ENCODE measurements at places on chromosomes 7 and 10. TPM values are rescaled to one million over a fixed set of nuclear protein-coding genes. Genes with fewer than 3 reads are reported as not detected.

DNA sequence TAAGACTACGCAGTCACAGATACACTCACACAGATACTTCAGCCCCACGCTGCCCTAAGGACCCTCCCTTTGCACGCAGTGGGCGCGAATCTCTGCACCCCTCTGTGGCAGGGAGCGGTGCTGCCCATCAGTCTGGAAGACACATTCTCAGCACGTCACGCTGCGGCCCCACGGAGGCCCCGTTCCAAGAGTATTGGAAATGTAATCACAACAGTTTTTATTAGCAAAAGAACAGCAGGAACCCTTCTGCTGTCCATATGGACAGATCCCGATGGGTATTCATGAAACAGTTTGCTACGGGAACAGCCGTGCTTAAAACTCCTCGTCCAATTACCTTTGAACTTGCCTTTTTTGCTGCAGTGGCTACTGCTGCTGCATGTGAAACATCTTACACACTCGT is 131.0 kb downstream of the RPS24 start:
- no peak for DNase-seq

- DNase-seq = no peak
Observed at GRCh38 chr7:17545348-17545747, 246.9 kb downstream of the AHR start.

DNA sequence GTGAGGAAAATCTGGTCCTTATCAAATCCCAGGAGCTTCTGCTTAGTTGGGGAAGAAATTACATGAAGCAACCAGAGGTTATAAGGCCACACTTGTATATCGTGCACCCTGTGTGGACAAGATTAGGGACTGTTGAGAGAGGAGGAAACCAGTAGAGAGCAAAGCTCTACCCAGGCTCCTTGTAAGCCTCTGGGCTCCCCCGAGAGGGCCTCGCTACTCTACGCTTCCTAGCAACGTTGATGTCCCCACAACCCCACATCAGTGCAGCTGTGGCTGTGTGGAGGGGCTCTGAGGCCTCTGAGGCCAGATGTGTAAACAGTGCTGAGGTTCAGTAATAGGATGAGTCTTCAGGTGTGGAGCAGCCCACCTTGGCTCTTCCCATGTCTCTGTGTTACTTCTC is 16.0 kb downstream of the HIF1AN start:
- DNase-seq = no peak

DNA sequence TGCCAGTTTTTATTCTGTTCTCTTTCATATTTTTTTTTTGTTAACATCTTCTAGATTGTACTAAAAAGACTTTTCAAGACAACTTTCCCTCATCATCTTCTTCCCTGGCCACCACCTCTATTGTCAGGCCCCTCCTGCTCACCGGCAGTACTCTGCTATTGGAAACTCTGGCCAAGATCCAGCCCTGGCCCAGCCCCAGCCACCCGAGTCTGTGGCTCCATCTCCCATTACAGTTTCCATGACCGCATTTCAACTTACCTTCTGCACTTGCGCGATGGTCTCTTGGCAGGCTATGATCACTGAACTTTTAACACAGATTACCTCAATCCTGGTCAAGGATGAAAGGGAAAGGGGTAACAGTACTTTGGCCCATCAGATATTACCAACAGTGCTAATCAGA is 137.7 kb upstream of the POM121L12 start:
- no peak for DNase-seq

- no peak for DNase-seq
Observed at GRCh38 chr10:120392671-120393079, 64.4 kb upstream of the PLPP4 start.

DNA sequence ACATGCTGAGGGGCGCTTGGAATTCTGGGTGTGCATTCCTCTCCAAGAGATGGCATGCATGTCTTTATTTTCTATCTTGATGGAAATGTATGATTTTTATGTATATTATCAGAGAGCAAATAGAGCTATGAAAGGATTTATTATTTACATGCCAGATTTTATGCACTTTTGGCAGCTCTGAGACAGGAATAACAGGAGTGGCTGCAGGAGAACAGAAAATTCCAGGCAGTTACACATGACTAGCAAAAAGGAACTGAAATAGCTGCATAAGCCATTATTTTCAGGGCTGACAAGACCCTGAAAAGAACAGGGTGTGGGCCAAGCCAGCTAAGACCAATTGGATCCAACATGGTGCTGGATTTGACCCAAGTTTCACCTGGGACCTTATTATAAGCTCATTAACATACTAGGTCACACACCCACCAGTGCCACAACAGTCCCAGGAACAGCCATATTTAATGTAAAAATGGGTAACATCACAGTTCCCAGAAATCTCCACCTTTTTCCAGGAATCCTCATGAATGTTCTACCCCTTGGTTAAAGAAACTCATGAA is 43.2 kb upstream of the ACSL5 start:
- no peak for DNase-seq

DNA sequence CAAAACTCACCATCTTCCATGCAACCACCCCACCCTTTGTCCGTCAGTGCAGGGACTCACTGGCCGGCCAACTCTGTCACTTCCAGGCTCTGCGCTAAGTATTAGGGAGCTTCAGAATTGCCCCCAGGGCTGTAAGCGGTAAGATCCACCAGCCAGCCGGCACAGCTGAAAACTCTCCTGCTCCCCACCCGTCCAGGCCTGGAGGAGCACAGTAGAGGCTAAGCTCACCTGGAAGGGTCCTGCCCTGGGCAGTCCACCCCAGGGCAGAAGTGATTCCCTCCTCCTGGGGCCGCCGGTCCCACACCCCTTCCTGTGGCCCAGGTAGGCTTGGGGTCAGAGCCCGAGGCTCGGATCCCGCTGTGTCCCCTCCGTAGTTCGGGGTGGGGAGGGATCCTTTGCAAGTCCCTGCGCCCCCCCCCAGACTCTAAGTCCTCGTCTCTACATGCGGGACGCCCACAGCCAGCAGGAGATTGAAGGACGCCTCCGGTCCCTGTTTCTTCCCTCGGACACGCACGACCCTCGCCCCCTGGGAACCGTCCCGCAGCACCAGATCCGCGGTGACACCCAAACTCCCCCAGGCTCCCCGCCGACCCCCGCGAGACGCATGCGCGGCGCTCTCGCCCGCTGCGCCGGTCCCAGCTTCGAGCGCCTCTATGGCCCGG is 138.9 kb downstream of the ARHGAP22 start:
- DNase-seq = no peak

GRCh38 chr7:91517201-91517785 is 253.1 kb downstream of the FZD1 start:
- DNase-seq = no peak

- no peak for DNase-seq
Observed at GRCh38 chr7:117230276-117231046, 92.4 kb downstream of the WNT2 start.

GRCh38 chr10:24616536-24616935 is 107.2 kb downstream of the ARHGAP21 start:
- no peak for DNase-seq

DNA sequence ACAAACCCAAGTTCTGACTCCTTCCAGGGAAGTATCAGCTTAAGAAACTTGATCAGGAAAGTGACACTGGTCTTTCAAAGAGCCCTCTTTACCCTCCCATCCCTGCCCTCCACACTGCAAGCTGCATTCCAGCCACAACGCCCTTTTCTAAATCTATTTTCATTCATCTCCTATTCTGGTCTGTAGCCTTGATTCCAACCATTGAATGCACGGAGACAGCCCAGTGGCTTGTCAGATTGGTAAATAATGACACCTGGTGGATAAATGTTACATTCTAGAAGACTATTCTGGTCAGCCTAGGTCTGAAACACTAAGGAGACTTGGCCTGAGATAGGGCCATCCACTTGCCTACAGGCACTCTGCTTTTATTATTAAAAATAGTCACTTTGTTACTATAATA is 20.9 kb downstream of the MORN4 start:
- DNase-seq = no peak

- DNase-seq = no peak
Observed at GRCh38 chr7:17988141-17988540, 39.5 kb downstream of the PRPS1L1 start.

DNA sequence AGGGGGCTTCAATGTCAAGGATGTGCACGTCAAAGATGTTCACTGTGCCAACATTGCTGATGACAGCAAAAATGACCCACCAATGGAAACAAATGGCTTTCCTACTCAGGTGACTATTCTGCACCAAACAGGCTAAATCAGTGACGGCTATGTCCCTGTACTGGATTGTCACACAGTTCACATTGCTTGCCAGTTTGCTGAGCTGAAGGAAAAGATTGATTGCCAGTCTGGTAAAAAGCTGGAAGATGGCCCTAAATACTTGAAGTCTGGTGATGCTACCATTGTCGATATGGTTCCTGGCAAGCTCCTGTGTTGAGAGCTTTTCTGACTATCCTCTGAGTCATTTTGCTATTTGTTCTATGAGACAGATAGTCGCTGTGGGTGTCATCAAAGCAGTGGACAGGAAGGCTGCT is 202.2 kb upstream of the ETV1 start:
- no peak for DNase-seq

DNA sequence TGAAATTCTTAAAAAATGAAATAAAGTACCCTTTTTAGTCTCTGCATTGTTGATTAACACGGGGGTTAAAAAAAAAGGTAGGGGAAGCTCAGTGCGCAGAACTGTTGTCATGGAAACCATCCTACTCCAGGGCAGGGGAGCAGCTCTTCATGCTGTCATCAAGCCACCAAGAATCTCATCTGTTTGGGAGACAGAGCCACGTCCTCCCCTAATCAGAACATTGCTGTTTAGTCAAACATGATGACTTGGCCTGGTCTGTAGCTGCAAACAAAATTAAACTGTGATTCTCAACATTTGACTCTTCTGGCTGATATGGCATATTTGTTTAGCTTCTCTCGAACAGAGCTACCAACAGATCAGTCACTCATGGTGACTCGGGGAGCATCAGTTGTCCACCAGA is 254.4 kb upstream of the KLF14 start:
- no peak for DNase-seq

- DNase-seq = no peak
Observed at GRCh38 chr10:7300384-7300971, 110.4 kb downstream of the SFMBT2 start.

Gene ADGRA1
- polyA plus RNA-seq = not detected

Gene OIT3
- polyA plus RNA-seq = not detected

Gene ADRB1
- not detected for polyA plus RNA-seq

Gene AMPH
- not detected for polyA plus RNA-seq
